ENCODE measurements at places on chromosomes 7 and 10.

GRCh38 chr10:86286236-86287109 is 80.1 kb downstream of the GRID1 start:
- no peak for DNase-seq

DNA sequence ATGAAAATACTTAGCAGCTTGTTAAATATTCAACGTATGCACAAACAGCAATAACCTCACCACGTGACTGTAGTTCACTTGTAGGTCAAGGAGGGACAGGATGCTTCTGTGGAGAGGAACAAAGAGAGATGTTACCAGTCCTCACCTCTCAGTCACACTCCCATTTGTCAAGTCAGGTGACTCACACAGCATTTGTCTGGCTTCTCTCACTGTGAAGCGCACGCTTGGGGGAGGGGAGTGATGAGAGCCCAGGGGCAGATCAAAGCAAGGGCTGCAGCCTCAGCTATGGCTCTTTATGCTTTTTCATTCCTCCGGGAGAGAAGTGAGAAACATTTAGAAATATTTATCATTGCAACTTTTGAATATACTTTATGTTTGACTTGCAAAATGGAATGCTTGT is 2.9 kb upstream of the RBM20 start:
- no peak for DNase-seq

DNA sequence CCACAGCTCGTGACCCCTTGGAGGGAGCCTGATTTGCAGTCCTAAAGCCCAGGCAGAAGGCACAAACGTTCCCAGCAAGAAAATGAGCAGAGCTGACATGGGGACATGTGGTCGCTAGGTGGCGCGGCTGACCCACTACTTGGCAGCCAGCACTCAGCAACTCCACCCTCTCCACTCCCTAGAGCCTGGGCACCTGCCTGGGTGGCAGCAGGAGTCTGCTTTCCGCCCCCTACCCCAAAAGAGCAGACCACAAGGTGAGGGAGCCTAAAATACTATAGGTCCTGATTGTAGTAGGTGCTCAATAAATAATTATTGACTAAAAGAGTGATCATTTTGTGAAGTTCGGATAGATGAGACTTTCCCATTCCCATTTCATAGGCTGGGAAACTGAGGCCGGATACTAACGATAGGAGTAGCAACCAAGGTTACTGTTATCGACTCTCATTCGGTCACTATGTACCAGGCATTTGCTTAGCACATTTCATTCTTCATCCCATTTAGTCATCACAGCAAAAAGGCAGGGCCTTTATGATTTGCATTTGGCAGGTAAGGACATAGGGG is 57.4 kb downstream of the NEUROG3 start:
- DNase-seq: no peak

DNA sequence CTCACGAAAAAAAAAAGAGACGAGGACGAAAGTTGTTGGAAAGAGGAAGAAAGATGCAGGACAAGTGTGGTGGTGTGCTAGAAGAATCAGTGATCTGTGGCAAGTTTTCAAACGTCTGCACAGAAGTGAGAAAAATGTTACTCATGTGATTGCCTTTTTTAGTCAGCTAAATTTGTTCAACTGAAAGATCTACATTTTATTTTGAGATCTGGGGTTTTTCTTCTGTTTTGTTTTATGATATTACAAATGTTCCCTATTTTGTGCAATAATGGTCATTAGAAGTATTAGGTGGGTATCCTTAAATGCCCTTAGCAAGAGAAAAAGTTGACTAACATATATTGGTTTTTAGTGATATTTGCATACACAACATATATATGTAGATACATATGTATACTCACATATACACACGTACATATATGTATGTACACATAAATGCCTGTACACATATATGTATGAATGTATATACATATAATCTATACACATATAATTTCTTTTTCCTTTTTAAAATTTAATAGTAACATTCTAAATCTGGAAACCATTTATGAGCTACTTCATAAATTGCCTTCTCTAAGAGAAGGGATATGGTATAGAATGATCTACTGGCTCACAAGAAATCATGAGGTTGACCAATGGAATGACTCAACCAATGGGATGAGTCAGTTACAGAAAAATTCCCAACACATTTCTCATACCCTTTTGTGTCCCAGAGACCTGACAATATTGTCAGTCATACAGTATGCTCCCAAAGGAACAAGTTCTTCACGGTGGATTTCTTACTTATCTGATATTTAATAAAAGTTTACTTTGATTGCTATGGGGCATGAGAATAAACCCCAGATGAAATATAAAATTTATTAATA is 38.4 kb downstream of the SLC39A12 start:
- no peak for DNase-seq

GRCh38 chr7:158240801-158241200 is 346.8 kb downstream of the PTPRN2 start:
- DNase-seq: no peak

GRCh38 chr7:14179781-14180180 is 190.3 kb upstream of the ETV1 start:
- no peak for DNase-seq

GRCh38 chr7:42315631-42316030 is 78.6 kb upstream of the GLI3 start:
- DNase-seq: no peak

DNA sequence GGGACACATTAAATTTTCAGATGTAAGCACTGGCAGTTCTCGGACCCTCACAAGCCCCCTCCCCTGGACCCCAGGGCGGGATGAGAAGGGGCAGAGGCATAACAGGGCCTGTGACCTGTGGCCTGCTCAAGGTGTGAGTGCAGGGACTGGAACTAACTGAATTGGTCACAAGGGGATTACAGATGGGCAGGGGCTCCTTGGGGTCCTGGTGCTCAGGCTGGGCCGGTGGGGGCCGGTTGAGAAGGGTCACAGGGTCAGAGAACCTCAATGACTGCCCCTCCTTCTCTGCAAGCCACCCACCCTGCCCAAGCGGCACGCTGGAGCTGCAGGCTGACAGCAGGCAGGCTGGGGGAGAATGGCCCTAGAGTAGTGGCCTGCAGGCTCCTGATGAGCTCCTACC is 80.8 kb upstream of the PCBD1 start:
- DNase-seq: no peak

- no peak for DNase-seq
Observed at GRCh38 chr10:58089739-58090138, 178.0 kb downstream of the IPMK start.

- DNase-seq: no peak
Observed at GRCh38 chr10:106355450-106355849, 809.1 kb downstream of the SORCS1 start.

DNA sequence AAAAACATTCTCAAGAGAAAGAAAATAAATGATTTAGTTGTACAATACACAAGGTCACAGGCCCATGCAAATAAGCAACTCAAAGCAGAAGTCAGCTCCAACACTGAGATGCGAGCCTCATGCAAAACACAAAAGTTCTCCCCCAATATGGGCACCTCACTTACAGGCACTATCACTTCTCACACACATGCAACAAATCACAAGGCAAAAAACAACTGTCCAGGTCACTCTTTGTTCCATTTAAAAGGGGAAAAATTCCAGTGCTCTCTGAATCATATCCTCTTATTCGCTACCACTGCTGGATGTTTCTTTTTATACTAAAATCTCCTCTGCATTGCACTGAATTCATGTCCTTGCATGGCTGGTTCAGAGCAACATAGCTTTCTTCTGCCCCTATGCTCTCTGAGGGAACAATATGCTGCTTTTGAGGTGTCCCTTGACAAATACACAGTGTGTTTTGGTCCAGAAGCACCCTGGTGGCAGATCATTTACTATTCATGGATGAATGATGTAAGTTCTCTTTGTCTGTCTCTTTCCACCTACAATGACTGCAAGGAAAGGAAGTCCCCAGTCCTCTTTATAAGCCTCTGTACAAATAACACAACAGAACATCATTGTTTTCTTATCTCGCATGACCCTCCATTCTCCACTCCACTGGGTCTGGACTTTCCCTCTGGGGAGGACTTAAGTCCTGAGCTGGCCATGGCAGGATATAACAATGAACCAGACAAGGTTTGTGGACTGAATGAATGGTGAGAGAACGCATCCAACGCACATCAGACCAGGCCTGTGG is 85.4 kb upstream of the GSDME start:
- no peak for DNase-seq
